ENCODE measurements at places on chromosomes 2 and 18. TPM values are rescaled to one million over a fixed set of nuclear protein-coding genes. Genes with fewer than 3 reads are reported as not detected.

DNA sequence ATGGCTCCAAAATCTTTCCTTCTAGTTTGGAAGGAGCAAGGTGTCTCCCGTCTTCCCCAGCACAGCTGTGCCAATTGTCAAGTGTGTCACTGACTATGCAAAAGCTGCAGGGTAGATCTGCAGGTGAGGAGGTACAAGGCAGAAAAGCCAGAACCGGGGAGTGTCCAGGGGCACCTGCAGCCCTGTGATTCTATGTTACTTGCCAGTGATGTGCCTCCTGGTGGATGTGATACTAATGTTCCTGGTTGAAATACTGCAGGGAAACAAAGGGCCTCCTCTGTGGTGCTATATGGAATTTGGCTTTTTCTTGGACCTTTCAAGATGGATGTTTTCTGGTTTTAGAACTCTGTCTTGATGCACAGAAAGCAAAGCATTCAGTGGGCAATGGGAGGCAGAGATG lies 80.3 kb downstream of the ST6GAL2 start:
- DNase-seq: no peak

The SLC4A5 gene
- polyA plus RNA-seq: 2.8 TPM

The GALNT13 gene
- 2.3 TPM for polyA plus RNA-seq

The COBLL1 gene
- polyA plus RNA-seq: 117 TPM

GRCh38 chr2:144995482-144995881 lies 475.6 kb upstream of the ZEB2 start:
- DNase-seq: no peak

DNA sequence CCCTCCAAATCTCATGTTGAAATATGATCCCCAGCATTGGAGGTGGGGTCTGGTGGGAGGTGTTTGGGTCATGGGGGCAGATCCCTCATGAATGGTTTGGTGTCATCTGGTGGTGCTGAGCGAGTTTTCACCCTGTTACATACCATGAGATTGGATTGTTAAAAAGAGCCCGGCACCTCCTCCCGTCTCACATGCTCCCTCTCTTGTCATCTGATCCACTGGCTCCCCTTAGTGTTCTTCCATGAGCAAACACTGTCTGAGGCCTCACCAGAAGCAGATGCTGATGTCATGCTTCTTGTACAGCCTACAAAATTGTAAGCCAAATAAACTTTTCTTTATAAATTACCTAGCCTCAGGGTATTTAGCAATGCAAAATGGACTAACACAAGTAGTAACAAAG lies 405.0 kb upstream of the SLC39A10 start:
- no peak for DNase-seq

DNA sequence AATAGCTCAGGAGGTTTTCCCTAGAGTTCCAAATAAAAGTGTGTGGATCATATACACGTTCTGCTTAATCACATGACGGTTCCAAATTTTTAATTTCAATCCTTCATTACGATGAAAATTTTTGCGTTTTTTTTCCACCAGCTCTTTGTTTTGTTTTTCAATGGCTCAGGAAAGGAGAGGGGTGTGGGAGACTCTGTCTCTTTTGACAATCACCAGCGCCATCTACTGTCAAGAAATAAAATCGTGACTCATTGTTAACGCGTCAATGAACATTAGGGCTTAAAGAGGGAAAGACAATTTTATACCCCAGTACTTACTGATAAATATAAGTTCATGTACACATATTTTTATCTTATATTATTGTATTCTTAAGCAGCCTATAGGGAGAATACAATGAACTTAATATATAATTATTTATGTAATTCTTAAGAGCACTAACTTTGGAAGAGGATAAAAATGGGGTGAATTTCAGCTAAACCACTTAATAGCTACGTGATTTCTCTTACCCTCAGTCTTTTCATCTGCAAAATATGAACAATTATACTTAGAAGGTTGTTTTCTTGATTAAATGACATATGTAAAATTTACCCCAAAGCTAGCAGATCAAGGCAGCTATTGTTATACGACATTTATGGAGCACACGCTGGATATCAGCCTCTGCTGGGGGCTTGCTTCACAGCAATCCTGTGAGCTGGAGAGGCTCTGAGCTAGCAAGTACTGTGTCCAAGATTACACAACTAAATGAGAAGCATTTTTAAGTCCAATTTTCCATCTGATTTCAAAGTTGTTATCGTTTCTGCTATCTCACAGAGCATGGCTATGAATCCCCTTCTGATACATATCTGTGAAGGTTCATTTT lies 47.4 kb upstream of the RMDN2 start:
- no peak for DNase-seq

- DNase-seq: no peak
Measured at GRCh38 chr2:153474407-153474806, 4.2 kb downstream of the RPRM start.

- no peak for DNase-seq
Measured at GRCh38 chr18:42024131-42024530, 69.1 kb downstream of the PIK3C3 start.

DNA sequence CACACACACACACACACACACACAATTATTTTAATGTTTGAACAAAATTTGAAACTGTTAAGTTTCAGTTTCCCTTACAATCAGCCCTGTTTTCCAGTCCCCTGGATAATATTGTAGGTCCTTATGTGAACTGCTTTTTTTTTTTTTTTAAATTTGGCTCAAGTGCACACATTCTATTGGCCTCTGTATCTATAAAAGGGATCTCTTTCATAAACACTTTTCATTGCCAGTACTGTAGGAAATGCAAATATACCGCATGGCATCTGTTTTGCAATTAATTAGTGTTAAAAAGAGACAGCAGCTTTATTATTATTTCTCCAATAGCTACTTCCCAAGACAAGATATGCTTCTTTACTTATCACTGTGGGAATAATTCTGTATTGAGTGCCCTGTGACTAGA lies 738.7 kb downstream of the EPHA4 start:
- DNase-seq: no peak

The LBH gene
- 120 TPM for polyA plus RNA-seq

The DYNC2LI1 gene
- polyA plus RNA-seq: 83.1 TPM

- no peak for DNase-seq
Measured at GRCh38 chr2:111221701-111222100, 101.0 kb downstream of the BCL2L11 start.

DNA sequence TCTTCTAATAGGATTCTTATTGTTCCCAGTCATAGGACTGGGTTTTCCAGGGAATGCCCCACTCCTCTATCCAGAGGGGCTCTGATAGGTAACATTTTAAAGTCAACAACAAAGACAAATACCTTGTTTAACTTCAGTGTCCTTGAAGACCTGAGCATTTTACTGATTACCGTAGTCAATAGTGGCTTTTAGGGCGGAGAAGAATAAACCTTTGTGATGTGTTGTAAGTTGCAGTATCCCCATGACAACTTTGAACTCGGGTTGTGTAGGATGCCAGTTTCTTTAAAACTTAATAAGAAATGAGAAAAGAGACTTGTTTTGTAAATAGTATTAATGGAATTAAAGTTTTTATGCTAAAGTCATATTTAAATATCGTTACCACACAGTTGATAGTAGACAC lies 6.0 kb downstream of the GATA6 start:
- no peak for DNase-seq

The MEP1B gene
- not detected for polyA plus RNA-seq

- no peak for DNase-seq
Measured at GRCh38 chr2:9018534-9018933, 15.1 kb upstream of the MBOAT2 start.

DNA sequence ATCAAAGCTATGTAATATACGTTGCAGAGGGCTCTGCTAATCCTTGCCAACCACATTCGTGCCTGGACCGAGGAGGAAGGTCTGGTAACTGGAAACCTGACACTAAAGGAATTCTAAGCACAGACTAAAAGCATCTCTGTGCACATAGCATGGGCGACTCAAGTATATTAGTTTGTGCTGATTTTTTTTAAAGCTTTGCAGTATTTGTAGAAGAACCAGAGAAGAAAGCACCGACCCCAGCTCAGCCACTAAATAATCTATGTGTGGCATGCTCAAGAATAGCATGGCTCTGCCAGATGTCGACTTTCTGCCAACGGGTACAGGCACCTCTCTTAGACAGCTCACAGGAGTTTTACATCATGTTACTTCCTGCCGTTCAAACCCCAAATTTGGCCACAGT lies 73.2 kb upstream of the NRP2 start:
- no peak for DNase-seq

DNA sequence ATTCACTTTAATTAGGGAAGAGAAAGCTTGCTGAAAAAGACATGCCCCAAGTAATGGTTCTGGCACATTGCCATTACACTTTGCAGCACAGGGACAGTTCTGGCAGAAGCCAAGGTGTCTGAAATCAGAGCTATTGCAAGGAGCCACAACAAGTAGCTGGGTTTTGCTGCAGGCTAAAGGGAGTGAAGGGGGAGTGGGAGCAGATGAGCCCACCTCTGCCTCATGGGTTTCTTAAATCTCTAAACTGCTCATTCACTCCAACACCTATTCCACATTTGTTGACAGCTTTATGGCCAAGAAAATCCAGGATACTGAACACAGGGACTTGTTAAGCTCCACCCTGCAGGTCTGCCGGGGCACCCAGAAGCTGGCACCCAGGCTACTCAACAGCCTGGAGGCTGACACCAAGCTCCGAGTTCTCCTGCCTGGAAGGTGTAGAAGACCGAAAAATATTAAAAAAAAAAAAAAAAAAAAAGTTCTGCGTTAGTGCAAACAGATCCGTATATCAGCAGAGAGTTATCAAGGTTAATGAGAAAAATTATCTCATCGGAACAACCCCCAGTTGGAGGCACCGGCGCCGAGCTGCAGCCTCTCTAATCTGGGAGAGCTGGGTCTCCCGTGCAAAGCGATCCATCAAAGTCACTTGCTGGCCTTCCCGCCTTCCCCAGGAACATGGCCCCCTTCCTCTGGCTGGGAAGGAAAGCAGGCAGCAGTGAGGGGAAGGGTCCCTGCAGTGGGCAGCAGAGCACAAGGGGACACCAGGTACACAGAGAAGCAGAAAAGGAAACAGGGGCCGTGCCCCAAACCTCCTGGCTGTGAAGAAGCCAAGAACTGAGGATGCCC lies 123.7 kb downstream of the HNMT start:
- no peak for DNase-seq

GRCh38 chr2:175015340-175015739 lies 10.2 kb upstream of the CHN1 start:
- no peak for DNase-seq

DNA sequence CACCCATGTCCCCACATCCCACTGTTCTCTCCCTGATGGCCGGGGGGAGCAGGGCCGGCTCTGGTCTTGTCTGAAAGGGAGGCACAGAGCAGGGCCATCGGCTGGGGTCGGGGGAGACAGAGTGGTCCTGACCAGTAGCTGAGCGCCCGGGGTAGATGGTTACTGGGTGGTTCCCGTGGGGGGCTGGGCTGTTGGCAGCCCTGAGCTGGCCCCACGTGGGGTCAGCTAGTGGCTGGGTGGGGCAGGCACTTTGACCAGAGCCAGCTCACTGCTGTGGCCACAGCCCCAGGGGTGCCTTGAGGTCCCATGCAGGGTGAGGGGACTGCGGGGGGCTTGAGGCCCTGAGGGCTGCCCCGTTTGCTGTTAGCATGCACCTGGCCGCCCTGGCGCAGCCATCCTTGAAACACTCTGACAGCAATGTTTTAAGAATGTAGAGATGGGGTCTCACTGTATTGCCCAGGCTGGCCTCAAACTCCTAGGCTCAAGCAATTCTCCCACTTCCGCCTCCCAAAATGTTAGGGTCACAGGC lies 12.3 kb upstream of the NEU4 start:
- no peak for DNase-seq

The CDH2 gene
- 78.6 TPM for polyA plus RNA-seq

GRCh38 chr2:30030361-30030760 lies 109.0 kb upstream of the ALK start:
- no peak for DNase-seq

The CROCC2 gene
- 0.03 TPM for polyA plus RNA-seq

GRCh38 chr2:214193943-214194342 lies 216.9 kb upstream of the VWC2L start:
- no peak for DNase-seq

The BCL2 gene
- polyA plus RNA-seq: 22.1 TPM

- DNase-seq: no peak
Measured at GRCh38 chr2:2824588-2824987, 493.5 kb upstream of the MYT1L start.

- no peak for DNase-seq
Measured at GRCh38 chr2:170525566-170525900, 189.6 kb upstream of the SP5 start.

DNA sequence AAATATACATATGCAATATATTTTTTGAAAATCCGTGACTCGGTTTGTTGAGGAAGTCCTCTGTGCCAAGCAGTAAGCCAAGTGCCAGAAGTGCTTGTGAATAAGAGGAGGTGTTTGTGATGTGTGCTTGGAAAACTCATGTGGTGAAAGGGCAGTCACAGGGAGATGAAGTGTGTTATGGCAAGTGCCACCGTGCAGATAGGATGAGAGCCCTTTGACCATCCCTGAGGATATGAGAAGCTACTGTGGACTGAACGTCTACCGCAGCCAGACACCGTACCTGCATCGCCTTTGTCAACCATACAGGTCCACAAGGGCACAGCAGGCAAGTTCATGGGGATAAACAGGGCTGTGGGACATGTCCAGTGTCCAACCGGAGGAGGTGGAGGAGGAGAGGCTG lies 288.9 kb upstream of the MYT1L start:
- no peak for DNase-seq

DNA sequence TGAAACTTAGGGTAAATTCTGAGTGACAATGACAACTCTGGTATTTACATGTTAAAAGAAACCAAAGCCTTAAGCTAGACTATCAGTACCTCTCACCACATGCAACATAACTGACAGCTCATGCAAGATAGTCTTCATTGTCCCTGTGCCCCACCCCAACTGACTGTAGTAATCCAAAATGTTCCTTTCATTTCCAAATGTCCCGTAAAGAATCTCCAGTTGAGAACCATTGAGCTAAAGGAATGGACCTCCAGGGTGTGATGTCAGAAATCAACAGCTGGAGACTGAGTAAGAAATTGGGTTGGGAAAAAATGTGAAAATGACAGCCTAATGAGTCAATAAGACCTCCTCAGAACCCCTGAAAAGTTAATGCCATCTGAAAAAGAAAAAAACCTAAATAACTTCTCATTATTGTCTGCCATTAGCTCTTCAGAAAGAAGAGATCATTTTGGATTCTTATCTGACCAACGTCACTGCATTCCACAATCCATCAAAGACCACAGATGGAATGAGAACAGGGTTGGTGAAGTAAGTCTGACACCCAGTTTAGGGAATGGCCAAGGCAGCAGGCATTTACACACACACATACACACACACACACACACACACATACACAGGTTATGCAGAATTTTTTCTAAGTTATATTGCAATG lies 51.7 kb upstream of the ACVR2A start:
- no peak for DNase-seq

DNA sequence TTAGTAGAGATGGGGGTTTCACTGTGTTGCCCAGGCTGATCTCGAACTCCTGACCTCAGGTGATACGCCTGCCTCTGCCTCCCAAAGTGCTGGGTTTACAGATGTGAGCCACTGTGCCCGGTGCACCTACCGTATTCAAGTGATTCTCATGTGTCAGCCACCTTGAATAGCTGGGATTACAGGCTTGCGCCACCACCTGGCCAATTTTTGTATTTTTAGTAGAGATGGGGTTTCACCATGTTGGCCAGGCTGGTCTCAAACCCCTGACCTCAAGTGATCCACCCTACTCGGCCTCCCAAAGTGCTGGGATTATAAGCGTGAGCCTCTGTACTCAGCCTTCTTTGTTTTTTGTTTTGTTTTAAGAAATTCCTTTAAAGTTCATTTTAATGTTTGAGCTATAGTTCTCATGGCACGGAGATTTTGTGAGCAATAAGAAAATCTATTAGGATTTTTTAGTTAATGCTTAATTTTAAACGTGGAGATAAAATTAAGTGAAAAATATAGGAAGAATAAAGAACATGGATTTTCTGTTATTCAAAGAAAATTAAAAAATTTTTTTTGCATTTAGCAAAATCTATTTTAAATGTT lies 242.6 kb downstream of the PHLPP1 start:
- no peak for DNase-seq

The DAPL1 gene
- 32.6 TPM for polyA plus RNA-seq

- DNase-seq: no peak
Measured at GRCh38 chr2:11726384-11726783, 20.0 kb upstream of the LPIN1 start.

All from left renal cortex interstitium (tissue), 4 donors.